GM04504 (cell line): ENCODE measurements at places on chromosomes 4 and X.

GRCh38 chr4:81399306-81400086 is 72.2 kb downstream of the RASGEF1B start:
- no peak for DNase-seq

DNA sequence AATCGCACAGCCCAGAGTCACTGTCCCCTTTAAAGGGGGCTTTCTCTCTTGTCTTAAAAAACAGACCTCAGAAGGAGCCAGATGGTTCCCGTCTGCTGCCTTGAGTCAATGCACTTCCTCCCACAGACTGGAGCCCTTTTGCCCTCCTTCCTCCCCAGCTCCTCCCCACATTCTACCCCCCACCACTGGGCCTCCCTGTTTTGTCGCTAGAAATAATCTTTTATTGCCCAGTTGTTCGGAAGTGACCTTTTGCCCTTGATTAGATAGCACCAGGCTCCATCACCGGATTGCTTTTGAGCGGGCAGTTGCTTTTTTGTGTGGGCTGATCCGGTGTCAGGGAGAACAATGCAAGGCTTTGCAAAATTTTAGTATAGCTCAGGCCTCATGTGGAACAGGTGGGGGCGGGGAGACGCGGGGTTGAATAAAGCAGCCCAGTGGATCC is 47.7 kb downstream of the SPRY1 start:
- DNase-seq: no peak

- no peak for DNase-seq
Observed at GRCh38 chr4:41683326-41683725, 65.2 kb downstream of the PHOX2B start.

DNA sequence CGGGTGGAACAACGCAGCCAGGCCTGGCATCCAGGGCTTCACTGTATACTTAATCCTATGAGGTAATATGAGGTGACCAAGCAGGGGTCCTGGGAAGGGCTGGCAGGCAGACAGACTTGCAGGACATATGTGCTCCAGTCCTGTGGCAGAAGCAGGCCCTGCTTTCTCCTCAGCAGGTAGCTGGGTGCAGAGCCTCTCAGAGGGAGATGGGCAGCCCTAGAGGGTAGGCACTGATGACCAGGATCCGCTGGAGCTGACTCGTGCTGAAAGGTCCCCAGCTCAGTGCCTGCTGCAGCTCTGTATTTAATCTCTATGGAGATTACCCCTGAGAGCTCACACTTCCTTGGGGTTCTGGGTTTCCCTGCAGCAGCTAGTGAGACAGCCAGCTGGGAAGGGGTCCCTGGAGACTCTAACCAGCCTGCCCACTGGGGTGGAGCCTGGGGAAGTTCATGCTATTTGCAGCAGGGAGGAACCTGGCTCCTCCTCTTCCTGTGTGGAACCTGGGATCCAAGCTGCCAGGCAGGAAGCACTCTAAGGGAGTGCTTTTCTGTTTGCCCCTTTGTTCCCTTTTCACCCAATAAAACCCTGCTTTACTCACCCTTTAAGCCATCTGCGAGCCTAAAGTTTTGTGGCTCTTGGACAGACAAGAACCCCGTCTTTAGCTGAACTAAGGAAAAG is 339.2 kb downstream of the DCAF12L2 start:
- no peak for DNase-seq

- DNase-seq: no peak
Observed at GRCh38 chrX:103562801-103563200, 22.5 kb upstream of the TCEAL4 start.

- no peak for DNase-seq
Observed at GRCh38 chr4:124017185-124017785, 620.7 kb downstream of the SPRY1 start.

DNA sequence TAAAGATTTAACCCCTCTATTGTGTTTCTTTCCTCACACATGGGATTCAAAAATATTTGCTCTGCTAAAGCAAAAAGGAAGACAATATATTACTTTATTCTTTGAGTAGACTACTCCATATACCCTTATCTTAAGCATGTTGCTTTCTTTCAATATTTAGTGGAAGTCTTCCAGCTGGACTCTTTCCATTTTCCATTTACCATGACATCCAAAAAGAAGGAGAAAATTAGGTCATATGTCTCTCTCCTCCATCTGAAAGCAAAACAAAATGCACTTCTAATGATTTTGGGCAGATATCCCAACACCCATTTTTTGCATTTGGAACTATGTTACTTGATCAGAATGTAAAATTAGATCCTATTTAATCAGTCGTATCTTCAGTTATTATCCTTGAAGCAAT is 1336.5 kb downstream of the PCDH19 start:
- no peak for DNase-seq

DNA sequence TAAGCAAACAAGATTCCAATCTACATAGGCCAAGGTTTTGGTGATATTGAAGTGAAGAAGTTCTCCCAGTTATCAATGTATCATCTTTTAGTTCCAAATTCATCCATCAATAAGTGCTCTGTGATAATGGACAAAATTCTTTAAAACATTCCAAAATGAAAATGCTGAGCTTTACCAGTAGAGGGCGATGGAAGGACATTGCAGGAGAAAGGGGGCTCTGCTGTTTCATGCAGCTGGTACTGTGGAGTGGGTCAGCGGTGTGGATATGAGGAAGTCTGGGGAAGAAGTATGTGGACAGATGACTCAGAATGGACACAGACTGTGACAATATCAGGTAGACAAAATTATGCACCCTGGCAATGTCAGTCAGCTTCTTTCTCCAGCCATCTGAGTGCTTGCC is 46.6 kb upstream of the HS6ST2 start:
- DNase-seq: no peak

- no peak for DNase-seq
Observed at GRCh38 chr4:155140889-155141288, 67.5 kb upstream of the NPY2R start.

DNA sequence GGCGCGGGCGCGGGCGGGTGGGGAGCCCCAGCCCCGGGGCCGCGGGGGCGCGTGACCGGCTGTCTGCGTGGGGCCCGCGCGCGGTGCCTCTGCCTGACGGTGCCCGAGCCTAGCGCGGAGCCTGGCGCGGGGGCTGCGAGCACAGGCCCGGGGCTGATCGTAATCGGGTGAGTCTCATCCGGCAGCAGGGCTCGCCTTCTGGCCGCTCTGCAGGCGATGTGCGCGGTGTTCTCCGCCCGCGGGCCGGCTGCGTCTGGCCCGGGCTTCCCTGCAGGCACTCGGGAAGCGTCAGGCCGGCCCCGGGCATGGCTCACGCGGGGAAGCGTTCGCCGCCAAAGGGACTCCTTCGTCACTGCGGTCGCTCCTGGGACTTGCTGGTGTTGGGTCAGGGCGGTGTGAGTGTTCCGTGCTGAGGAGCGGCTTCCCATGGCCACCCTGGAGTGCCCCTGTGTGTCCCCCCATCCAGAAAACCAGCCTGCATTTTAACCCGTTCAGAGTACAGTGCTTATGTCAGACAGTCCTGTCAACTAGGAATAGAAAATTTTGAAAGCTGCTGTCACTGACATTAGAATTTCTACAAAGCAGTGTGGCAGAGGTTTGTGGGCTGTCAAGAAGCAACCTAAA is 40.6 kb downstream of the FAM149A start:
- no peak for DNase-seq

DNA sequence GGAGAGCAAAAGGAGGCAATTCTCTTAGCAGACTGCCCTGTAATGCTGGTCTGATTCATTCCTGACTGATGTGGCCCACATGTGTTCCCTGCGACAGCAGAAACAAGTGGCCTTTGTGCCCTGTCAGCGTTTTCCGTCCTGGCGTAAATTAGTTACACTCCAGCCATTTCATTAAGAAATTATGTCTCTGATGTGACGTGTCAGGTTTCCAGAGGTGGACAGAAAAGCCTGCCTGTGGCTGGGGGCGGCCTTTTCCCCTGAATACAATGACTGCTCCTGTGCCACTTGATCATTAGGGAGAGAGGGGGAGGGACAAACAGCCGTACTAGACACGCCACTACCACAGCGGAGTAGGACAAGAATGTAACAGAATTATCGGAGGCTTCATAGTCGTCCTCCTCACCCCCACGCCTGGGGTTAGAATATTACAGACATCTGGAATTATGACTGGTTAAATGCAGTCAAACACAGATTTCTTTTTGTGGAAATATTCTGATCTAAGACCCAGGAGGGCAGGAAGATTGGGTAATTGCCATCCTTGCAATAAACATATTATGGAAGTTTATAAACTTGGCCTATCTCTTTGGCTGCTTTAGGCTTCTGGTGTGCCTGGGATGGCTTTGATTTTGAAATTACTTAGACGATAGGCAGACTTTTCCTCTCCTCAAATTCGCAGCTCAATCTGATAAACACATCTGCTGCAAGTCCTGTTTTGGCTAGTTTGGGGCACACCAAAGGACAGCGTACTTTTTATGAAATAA is 146.2 kb upstream of the BCOR start:
- no peak for DNase-seq

DNA sequence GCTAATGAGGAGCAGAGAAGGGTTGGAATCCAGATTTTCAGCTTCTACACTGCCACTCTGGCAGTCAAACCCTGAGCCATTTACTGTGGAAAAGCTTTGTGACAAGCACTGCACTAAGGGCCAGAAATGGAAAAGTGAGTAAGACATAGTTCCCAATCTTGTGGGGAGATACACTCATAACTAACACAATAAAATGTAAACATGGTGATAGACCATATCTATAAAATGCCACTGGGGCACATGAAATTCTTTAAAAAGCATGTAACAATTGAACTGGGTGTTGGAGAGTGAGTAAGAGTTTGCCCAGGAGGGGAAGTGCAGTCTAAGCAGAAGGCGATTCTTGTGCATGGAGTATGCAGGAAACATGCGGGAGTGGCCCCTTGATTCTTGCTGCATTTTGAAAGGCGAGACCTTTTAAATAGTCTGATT is 32.0 kb upstream of the ANXA5 start:
- peak; percentile 83 for DNase-seq

DNA sequence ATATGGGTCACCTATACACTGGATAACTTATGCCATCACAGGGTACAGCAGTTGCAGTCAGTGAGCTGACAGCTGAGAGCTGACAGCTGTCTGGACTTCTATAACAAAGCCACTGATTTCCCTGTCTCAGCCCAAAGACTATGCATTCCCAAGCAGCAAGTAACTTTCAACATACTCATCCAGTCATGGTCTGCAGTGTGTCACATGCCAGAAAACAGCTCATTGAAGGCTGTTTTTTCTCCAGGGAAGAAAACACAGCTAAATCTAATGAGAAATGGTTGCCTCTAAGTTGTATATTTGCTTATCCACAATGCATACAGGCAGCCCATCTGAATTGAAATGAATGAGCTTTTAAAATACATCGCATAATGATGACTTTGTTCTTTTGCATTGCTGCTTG is 6.3 kb downstream of the KIAA1210 start:
- DNase-seq: peak; percentile 1

DNA sequence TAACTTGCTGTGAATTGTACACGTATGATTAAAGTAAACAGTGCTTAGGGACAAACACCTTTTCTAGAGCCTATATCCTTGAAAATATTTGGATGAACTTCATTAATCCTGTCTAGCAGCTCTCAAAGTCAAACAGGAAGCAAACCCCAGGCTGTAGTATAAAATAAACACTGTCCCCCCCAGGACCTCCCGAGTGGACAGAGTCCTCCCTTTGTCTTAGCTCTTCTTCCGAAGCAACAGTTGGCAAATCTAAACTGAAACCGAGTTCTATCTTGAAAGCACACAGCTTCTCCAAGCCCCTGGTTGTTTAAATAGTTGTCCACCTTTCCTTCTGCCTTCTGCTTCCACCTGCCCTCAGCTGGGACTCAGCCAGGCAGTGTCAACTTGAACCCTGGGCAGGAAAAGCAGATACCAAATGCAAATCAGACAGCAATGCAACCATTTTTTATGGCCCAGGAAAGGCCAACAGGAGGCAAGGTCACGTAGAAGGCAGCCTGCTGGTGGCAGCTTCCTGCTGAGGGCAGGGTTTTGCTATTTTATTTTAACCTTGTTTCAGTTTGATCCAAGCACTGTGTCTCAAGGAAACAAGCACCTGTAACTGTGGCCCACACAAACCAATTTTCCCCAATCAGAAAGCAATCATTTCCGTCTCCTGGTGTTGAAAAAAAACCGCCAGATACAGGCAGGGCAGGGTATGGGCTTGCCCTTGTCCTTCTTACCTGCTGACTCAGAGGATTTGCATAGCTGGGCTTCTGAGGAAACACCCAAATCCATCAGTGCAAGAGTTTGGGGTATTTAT is 110.3 kb upstream of the KIT start:
- DNase-seq: no peak

GRCh38 chr4:38869511-38869910 is 1.9 kb downstream of the FAM114A1 start:
- no peak for DNase-seq

DNA sequence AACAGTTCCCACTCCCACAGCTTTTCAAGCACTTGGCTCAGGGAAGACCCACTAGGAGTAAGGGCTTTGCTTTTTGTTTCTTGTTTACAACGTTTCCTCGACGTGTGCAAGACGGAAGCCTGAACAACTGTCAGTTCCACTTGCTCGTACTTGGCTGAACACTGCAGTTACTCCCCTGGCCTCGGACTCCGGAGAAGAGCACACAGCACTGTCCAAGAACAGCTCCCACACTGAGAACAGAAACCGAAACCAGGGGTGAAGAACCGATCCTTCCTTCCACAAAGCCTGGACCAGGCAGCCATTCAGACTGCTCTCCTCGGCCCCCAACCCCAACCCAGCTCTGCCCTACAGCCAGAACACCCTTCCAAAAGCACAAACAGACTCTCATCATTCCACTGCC is 25.5 kb downstream of the IRF2 start:
- DNase-seq: no peak
